ENCODE measurements at places on chromosomes 4 and X.

GRCh38 chrX:23287191-23287725, 47.4 kb upstream of the PTCHD1 start:
- DNase-seq, result no peak

- no peak for DNase-seq
Observed at GRCh38 chrX:10608099-10608498, 12.3 kb downstream of the MID1 start.

- no peak for DNase-seq
Observed at GRCh38 chrX:134186362-134187121, 50.4 kb upstream of the CCDC160 start.

- no peak for DNase-seq
Observed at GRCh38 chr4:159343116-159343515, 240.2 kb downstream of the RAPGEF2 start.

GRCh38 chrX:149950681-149951080, 12.4 kb upstream of the EOLA2 start:
- DNase-seq, result peak; percentile 32

DNA sequence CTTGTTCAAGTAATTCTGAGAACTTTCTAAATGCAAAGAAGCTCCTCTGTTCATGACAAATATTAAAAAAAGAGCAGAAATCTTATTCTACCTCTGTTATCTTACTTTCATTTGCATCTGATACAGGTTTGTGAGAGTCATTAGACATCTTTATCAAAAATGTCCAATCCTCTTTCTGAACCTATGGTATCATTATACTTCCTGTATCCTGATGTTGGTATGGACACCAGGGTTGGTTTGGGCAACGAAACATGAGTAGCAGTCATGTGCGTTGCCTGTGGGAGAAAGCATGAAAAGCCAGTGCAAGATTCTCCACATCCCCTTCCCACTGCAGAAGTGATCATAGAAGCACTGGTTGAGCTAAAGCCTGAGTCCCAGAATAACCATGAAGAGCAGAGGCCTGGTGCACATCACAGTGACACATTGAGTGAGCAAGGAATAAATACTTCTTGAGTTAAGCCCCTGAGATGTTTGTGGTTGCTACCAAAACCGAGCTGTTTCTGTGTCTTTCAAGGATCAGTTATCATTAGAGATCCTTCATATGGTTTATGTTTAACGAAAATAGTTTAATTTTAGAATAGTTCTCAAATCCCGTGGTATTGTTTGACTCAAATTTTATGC, 197.2 kb downstream of the BANK1 start:
- DNase-seq, result no peak

- no peak for DNase-seq
Observed at GRCh38 chrX:19639056-19639455, 123.7 kb upstream of the MAP3K15 start.

- no peak for DNase-seq
Observed at GRCh38 chrX:134600714-134601113, 57.6 kb downstream of the PLAC1 start.

DNA sequence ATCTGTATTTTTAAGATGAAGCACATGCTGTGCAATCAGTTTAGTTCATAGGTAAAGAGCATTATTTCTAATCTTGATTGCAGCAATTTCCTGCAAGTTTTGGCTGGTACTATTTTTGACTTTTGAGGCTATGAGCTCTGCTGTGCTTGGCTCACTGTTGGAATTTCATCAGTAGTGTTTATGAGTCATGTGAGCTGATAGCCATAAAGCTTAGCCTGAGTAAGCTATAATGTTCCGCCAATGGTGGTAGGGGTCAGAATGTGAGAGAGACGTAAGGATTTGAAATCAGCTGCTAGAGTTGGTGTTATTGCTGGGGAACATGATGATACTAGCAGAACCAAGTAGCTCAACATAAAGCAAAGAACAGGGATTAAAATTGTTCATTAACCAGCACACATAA, 590.9 kb upstream of the GNPDA2 start:
- no peak for DNase-seq

- DNase-seq, result no peak
Observed at GRCh38 chr4:100289946-100290345, 99.7 kb upstream of the DDIT4L start.

GRCh38 chrX:119989905-119990555, 46.5 kb upstream of the NKAP start:
- no peak for DNase-seq

DNA sequence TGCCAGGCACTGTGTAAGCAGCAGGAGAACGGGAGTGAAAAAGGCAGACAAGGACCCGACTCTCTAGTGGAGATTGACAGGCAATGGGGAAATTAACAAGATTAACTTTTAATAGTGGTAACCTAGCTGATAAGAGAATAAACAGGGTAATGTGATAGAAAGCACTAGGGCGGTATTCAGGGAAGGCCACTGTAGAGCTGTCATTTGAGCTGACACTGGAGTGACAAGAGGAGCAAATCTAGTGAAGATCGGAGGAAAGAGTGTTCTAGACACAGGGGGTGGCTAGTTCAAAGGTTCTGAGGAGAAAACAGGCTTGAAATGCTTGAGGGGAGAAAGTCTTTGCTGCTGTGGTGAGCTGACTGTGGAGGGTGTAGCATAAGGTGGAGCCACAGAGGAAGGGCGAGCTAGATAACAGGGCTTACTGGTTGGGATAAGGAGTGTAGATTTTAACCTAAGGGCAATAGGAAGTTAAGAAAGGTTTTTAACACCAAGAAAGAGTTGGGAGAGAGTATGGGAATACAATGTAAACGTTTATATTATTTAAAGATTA, 122.8 kb downstream of the SLC10A7 start:
- no peak for DNase-seq

DNA sequence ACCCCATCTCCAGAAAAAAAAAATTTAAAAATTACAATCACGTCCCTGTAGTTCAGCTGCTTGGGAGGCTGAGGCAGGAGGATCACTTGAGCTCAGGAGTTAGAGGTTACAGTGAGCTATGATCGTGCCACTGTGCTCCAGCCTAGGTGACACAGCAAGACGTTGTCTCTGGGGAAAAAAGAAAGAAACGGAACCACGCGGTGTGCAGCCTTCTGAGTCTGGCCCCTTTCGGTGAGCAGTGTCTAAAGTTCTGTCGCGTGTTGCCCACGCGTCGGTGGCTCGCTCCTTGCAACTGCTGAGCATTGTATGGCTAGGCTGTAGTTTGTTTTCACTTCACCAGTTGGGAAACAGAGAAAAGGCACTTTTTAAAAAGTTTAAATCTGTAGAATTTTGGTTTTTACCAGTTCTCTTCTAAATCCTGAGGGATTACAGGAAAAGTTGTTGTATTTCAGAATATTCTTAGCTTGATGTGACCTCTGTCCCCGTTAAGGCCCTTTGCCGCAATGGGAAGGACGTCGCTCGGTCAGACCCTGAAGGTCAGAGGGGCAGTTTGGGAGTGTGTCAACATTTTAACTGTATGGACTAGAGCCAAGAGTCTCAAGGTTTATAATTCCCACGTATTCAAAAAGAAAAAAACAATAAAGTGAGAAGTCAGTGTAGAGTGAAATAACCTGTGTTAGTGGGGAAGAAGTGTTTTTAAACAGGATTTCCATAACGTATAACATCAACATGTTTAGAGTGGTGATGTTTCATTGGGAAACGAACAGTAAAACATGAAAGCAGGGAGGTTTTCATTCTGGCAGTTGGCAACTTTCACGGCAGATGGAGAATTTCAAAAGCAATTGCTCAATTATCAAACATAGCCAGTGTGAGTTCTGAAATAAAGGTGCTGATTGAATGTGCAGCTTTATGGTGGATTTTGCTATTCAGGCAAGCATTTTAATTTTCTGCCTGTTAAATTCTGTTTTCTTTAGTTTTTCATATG, 45.8 kb upstream of the MSANTD1 start:
- no peak for DNase-seq

GRCh38 chr4:184400375-184400870, 73.9 kb downstream of the IRF2 start:
- DNase-seq, result peak; percentile 83

DNA sequence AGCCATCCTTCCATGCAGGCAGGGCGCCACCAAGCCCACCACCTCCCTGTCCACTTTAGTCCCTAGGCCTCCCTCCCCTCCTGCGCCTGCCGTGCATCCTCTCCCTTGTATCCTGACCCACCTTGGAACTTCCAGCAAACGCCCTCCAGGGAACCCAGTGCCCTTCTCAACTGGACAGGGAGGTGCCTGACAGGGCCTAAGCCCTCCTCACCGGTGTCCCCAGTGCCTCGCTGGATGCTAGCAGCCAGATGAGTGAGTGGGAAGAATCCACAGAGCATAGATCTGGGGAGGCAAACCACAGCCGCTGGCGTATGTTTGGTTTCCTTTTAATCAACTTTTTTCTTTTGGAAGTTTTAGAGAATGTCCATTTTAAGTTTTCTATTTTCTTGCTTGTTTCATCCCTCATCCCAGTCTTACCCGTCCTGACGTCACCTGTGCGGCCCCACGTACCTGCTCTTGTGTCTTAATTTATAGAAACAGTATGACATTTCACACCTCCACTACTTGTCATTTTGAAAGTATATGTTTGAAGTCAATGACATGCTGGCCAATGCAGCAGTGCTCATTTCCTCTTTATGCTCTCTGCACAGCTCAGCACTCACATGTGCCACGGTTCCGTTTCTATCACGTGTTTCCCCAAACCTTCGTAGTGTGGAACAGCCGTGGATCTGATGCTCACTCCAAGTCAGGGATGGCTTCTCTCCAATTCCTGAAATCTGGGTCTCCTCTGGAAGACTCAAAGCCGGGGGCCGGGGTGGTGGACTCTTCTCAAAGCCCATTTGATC, 3.4 kb upstream of the HMX1 start:
- DNase-seq, result no peak

GRCh38 chr4:109820563-109820962, 5.0 kb downstream of the GAR1 start:
- DNase-seq, result no peak

- peak; percentile 22 for DNase-seq
Observed at GRCh38 chr4:87502580-87503238, 26.5 kb downstream of the SPARCL1 start.

GRCh38 chrX:18753631-18754030, 46.2 kb downstream of the PPEF1 start:
- DNase-seq, result no peak

- peak; percentile 2 for DNase-seq
Observed at GRCh38 chr4:89434364-89434988, 126.9 kb upstream of the GPRIN3 start.

GRCh38 chr4:173318648-173319211, 15.4 kb downstream of the HMGB2 start:
- DNase-seq, result peak; percentile 37

DNA sequence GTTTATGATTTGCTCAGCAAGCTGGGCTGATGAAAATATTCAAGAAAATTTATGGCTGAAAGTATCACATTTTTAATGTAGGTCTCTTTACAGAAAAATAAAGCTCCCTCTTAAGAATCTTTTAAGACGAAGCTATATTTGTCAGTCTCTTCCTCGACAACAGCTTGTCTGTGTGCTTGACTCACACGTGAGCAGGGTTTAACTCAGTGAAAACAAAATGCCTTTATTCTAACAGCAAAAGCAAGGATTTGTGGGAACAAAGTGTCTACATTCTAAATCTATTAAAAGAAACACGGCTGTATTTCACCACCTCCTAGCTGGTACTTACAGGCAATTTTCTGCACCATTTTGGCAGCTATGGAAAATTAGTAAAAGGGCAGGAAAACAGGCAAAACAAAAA, 75.5 kb downstream of the NYX start:
- DNase-seq, result no peak

- peak; percentile 90 for DNase-seq
Observed at GRCh38 chrX:13463608-13464007, 105.8 kb upstream of the EGFL6 start.

GRCh38 chr4:177308847-177309521, 690 bp upstream of the NEIL3 start:
- DNase-seq, result no peak

DNA sequence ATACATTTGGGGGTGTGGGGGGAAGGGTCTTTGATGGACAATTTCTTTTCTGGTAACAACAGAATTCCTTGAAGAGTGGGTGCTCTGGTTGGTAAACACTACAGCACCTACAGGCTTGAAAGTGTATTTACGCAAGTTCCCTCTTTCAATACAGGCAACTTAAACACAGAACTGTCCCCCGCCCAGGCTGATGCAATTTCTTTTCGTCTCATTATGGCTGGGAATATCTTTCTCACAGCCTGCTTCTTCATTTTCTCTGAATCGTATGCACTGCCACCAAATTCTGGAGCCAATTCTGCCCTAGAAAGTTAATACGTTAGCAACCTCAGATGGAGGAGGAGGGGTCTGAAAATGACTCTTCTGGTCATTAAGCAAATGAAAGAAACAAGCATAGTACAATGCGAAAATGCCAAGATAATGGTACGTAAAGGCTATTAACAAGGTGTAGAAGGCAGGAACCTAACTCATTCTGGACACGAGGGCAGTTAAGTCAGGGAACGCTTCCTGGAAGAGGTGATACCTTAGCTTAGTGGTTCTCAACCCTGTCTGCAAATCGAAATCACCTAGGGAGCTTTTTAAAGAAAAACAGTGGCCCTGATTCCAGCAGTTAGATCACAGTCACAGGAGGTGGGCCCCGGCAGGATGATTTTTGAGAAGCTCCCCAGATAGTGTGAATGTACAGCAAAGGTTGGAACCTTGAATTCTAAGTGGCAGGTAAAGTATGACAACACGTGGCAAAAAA, 1.0 kb downstream of the AGA start:
- DNase-seq, result peak; percentile 51

DNA sequence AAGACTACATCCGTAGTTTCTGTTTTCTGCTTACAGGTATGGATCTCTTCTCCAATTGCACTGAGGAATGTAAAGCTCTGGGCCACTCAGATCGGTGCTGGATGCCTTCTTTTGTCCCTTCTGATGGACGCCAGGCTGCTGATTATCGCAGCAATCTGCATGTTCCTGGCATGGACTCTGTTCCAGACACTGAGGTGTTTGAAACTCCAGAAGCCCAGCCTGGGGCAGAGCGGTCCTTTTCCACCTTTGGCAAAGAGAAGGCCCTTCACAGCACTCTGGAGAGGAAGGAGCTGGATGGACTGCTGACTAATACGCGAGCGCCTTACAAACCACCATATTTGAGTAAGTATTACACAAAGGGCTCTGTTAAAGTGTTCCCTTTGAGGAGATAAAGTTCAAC, 13.8 kb downstream of the PCDH10 start:
- DNase-seq, result no peak

- DNase-seq, result no peak
Observed at GRCh38 chr4:61909031-61909430, 708.9 kb downstream of the ADGRL3 start.

GRCh38 chrX:44989995-44990770, 117.2 kb downstream of the KDM6A start:
- DNase-seq, result no peak

DNA sequence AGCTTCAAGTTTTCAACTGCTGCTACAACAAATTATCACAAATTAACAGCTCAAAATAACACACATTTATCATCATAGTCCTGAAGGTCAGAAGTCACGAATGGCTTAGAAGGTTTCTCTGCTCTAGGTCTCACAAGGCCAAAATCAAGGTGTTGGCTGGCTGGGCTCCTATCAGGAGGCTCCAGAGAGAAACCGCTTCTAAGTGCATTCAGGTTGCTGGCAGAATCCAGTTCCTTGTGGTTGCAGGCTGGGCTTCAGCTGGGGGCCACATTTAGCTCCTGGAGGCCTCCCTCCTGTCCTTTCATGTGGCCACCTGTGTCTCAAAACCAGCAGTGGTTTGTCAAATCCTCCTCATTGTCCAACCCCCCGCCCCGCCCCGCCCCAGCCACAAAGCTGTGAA, 15.4 kb downstream of the MRFAP1 start:
- no peak for DNase-seq
